ENCODE measurements at places on chromosomes 5 and 9. TPM values are rescaled to one million over a fixed set of nuclear protein-coding genes. Genes with fewer than 3 reads are reported as not detected.

CACNA1B gene
- total RNA-seq: 0.02 TPM

TNFSF8 gene
- total RNA-seq: not detected

BHMT2 gene
- not detected for total RNA-seq

MYO10 gene
- 36.3 TPM for total RNA-seq

PCDHGC3 gene
- 6.7 TPM for total RNA-seq

IFNA10 gene
- not detected for total RNA-seq

MAP3K1 gene
- total RNA-seq: 1.3 TPM

NTRK2 gene
- not detected for total RNA-seq

IL11RA gene
- 6.4 TPM for total RNA-seq

LAMC3 gene
- total RNA-seq: 2.0 TPM

CDH10 gene
- 0.14 TPM for total RNA-seq

IFNK gene
- total RNA-seq: not detected

STKLD1 gene
- total RNA-seq: 1.2 TPM

TLE1 gene
- total RNA-seq: 78.6 TPM

ARID3C gene
- 0.21 TPM for total RNA-seq

F2RL1 gene
- 262 TPM for total RNA-seq

AK3 gene
- 52.7 TPM for total RNA-seq

SUSD3 gene
- 1.0 TPM for total RNA-seq

SLC4A9 gene
- not detected for total RNA-seq

MEF2C gene
- 0.02 TPM for total RNA-seq

EQTN gene
- not detected for total RNA-seq

FSTL4 gene
- total RNA-seq: 4.9 TPM

GFI1B gene
- total RNA-seq: 0.10 TPM

PCDHGB2 gene
- not detected for total RNA-seq

PCDHB11 gene
- total RNA-seq: 0.08 TPM

EPB41L4B gene
- total RNA-seq: 23.6 TPM

SURF4 gene
- total RNA-seq: 193 TPM

STK32A gene
- 0.24 TPM for total RNA-seq

GRIA1 gene
- not detected for total RNA-seq

All from A549 treated with Hydrocortisone at 1 μM for 4 hours (cell line).